ENCODE measurements at places on chromosomes 16 and 17. TPM values are rescaled to one million over a fixed set of nuclear protein-coding genes. Genes with fewer than 3 reads are reported as not detected.

DNA sequence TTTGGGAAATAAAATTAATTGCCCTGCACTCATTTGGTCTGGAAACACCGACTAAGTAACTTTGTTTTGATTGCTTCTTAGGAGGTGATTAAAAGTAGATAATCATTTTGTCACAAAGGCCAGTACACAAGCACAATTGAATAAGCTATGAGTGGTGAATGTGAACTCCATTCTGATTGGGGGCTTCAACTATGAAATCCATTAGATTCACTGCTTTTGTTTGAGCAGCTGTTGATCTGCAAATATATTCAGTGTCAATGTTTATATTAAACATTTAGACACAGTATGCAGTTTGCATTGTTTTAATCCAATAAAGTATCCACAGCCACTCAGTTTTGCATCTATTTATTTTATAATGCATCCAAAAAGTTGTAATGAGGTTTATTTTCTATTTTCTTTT lies 817.5 kb downstream of the CDH11 start:
- no peak for ATAC-seq

DNA sequence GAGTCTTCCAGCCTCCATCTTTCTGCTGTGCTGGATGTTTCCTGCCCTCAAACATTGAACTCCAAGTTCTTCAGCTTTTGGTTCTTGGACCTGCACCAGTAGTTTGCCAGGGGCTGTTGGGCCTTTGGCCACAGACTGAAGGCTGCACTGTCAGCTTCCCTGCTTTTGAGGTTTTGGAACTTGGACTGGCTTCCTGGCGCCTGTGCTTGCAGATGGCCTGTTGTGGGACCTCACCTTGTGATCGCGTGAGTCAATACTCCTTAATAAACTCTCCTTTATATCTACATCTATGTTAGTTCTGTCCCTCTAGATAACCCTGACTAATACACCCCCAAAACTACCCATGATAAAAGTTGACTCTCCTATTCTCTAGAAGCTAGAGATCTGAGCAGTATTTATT lies 7.6 kb upstream of the CD300A start:
- ATAC-seq = no peak

GRCh38 chr17:69454051-69454450 lies 39.6 kb downstream of the MAP2K6 start:
- no peak for ATAC-seq

DNA sequence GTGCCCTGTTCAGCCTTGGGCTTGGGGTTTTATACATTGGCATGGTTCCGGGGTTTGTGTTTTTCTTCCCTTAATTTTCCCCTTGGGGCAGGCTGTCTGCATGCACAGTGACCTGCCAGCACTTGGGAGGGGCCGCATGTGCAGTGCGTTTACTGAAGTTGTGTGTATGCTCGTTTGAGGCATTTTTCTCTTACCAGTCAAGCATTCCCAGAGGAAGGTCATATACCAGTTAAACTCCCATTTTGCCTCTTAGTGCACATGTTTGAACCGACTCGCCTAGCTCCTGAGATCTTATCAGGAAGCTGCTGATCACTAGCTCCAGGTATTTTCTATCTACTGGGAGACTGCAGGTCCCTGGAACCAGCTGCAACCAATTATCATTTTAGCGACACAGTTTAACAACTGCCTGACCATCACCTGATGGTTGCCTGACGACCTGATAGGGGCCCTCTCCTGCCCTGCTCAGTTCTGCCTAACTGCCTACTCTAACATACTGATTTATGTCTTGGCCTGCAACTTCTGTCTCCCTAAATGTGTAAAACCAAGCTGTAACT lies 51.4 kb downstream of the MFSD11 start:
- no peak for ATAC-seq

KLHL10 gene
- not detected for total RNA-seq

NUDT7 gene
- total RNA-seq = 5.5 TPM

SEZ6 gene
- total RNA-seq = not detected

All from activated T-helper 17 cell treated with anti-CD3 and anti-CD28 coated beads, Interleukin-2, amount 50 U/mL, for 72 hours (primary cell).